Anterior cingulate cortex (tissue), 58 donors: ENCODE measurements at places on chromosomes 12 and 14.

DNA sequence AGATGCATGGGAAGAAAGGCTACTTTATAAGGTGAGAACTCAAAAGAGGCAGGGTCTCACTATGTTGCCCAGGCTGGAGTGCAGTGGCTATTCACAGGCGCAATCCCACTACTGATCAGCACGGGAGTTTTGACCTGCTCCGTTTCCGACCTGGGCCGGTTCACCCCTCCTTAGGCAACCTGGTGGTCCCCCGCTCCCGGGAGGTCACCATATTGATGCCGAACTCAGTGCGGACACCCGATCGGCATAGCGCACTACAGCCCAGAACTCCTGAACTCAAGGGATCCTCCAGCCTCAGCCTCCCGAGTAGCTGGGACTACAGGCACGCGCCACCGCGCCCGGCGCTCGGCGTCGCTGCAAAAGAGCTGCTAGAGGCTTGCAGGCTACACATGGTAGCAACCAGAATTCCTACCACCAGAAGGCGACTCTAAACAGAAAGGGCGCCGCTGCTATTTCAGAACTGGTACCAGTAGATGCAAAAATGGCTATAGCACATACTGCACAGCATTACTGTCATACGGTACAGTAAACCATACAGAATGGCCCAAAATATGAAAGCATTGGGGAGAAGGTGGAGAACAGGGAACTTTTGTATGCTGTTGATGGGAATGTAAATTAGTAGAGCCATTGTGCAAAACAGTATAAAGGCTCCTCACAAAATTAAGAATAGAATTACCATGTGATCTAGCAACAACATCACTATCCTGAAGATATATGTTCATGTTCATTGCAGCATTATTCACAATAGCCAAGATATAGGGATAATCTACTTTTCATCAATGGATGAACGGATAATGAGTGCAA, 1.2 kb upstream of the NEMF start:
- peak; percentile 38 for DNase-seq

DNA sequence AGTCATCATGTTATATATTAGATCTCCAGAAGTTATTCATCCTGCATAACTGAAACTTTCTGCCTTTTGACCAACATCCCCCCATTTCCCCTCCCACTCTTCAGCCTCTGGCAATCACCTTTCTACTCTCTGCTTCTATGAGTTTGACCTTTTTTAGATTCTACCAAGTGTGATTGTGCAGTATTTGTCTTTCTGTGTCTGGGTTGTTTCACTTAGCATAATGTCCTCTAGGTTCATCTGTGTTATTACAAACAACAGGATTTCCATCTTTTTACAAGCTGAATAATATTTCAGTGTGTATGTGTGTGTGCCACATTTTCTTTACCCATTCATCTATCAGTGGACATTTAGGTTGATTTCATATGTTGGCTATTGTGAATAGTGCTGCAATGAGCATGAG, 11.2 kb upstream of the WSCD2 start:
- DNase-seq, result no peak

DNA sequence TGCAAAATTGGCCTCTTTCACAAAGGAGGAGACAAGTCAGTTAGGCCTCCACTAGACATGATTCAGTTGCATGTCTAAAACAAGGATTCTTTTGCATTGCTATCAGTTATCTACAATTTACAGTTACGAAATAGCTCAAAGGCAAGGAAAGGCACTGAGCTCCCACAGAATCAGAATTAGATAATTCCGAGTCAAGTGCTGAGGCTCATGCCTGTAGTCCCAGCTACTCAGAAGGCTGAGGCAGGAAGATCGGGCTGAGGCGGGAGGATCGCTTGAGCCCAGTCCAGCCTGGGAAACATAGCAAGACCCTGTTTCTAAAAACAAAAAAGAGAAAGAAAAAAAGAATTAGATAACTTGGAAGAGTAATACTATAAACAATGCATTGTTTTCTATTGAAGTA, 12.3 kb upstream of the RTRAF start:
- no peak for DNase-seq

DNA sequence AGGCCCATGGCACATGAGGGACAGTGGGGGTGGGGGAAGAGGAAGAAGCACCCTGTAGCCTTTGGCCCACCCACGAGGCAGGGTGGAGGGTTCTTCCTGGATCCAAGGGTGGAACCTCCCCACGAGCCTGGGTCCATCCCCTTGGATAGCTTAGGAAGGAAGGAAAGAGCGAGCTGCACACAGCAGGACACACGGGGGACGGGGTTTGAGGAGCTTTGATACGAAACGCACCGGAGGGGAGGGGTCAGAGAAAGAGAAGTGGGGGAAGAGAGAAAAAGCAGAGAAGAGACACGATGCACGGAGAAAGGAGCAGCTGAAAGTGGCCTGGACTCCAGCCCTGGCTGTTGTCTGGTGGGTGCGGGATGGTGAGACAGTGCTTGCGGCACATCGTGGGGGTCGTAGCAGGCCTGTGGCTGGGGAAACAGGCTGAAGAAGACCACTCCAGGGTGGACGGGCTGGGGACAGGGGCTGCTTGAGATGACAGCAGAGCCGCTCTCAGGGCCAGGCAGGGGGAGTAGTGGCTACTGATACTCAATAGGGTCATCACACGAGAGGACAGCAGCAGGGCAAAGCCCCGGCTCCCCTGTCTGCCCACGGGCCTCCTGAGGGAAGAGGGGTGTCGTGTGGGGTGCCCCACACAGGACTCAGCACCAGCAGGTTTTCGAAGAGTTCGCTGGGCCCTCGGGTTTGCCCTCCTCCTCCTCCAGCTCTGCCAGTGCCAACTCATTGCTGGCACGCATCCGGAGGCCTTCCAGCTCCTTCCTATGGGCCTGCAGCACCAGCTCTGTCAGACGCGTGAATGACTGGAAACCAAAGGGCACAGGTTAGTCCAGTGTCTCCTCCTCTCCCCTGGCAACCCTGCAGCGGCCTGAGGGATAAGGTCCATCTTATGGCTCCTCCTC, 5.4 kb upstream of the GPX2 start:
- no peak for DNase-seq

- no peak for DNase-seq
These were observed 24.9 kb downstream of the DEGS2 start for GRCh38 chr14:100134586-100134985.

GRCh38 chr14:86196471-86196870, 666.5 kb downstream of the FLRT2 start:
- no peak for DNase-seq

DNA sequence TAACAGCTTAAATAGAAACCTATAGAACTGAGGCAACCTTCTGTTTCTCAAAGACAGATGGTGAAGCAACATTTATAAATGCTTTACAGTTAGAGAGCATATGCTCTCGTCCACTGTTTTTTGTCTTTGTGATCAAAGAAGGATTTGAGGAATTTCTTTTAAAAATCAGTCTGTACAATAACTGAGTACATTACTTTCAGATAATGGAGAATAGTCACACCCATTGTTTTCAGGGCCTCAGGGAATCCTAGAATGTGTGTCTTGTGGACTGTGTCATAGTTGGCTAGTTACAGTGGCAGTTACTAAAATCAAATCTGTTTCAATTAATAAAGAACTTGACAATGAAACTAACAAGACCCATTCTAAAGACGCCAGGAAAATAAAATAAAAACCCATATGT, 107.9 kb downstream of the PRKCH start:
- DNase-seq, result no peak

DNA sequence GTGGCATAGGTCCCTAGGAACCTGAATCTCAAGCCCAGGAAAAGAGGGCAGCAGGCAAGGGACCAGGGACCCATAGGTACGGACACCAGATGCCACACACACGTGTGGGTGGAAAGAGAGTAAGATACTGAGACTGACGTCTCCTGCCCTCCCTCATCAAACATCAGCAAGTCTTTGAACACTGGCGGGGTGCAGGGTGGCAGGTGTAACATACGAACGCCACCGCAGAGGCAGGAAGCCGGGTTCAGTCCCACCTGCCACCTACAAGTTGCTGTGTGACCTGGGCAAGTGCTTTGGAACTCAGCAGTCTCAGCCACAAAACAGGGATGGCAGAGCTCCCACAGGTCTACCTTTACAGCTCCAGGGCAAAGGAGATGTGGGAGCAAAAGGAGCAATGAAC, 11.1 kb downstream of the ACTN1 start:
- no peak for DNase-seq

DNA sequence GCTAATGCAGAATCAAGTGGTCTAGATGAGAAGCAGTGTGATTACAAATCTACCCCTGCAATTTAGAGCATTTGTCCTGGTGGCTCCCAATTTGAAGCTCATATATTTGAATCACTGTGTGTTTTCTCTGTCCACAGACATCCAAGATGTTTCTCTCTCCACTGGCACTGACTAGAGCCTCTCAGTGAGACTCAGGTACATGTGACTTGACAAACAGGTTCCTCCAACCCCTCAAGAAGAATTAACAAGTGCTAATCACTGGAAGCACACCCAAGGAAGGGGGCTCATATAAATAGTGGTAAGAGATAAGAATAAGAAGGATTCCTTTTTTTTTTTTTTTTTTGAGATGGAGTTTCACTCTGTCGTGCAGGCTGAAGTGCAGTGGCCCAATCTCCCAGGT, 20.5 kb downstream of the OR10G2 start:
- DNase-seq, result no peak

GRCh38 chr14:54567224-54567638, 303 bp downstream of the SAMD4A start:
- no peak for DNase-seq

DNA sequence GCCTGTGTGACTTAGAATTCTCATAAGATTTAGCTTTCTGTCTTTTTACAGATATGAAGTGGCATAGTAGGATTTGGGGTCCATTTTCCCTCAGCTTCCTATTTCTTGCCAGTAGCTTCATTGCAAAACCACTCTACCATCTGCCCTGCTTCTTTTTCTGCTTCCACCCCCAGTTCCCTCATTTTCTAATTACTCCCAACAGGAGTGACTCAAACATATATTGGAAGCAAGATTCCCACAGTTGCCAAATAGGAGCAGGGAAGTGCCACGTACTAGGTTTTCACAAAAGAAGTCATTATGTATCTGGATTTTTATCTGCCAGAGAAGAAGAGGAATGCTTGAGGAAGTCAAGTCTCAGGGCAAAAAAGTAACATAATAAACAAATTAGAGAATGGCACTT, 64.1 kb downstream of the ANO4 start:
- DNase-seq, result peak; percentile 27

GRCh38 chr14:35883677-35884293, 57.6 kb downstream of the BRMS1L start:
- DNase-seq, result peak; percentile 3

DNA sequence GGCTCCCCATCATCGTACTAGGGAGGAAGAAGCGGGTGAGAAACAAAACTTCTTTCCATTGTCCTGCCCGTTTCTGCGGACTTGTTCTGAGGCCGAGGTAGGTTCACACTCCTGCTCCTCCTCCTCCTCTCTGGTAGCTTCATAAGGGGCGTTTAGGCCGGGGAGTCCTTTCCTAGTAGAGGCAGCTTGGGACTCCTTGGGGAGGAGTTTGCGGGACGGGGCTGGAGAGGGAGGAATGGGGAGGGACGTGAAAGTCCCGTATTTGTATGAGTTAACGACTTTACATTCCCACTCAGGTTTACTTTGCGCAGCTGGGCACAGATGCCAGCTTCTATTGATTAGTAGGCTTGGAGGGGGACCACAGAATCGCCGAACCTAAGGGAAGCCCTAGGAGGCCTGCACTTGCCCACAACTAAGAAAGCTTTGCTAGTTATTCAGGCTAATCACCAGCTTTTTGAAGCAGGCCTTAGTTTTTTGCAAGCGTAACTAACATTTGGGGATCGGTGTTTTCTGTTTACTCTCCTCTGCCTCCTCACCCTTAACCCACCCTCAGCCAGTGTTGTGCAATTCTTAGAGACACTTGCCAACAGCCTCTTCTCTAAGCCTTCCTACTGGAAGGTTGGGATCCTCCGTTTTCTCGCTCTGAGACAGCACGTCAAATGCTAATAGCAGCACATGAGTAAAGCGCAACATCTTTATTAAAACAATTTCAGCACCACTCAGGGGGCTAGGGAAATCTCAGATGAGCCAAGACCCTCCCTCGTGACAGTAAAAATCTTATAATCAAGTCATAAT, 499 bp downstream of the RNASE4 start:
- no peak for DNase-seq

- no peak for DNase-seq
These were observed 3.5 kb downstream of the CLEC9A start for GRCh38 chr12:10033783-10034545.

- no peak for DNase-seq
These were observed 1087.0 kb downstream of the BCL11B start for GRCh38 chr14:98185036-98185435.

DNA sequence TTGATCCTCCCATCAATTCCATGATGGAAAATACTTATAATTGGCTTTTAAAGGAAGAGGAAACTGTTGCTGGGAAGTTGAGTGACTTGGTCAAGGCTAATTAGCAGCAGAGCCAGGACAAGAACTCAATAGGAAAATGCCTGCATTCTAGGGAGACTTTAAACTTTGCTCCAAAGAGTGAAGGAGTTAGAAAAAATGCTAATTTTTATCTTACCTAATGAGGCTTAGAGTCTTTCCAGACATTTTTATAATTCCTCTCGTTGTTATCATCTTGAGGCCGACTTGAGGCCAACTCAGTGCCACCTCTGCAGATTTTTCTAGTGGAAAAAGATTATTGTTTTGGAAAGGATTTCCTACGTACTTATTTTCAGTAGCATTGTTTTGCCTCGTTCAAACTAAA, 344.6 kb downstream of the ETNK1 start:
- no peak for DNase-seq

DNA sequence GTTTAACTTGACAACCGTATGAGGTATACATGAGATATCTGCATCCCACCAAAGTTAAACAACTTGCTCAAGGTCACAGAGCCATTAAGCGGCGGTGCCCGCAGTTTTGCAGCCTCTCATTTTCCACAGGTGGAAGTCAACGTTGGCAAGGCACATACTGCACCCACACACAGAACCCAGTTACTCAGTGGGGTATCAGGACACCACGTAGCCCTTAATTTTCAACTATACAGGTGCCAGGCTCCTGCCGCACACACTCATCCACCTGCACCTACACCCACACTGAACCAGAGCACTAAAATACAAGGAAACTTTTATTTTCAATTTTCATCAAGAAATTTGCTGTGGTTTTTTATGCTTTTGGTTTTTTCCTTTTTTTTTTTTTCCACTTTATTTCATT, 1.7 kb upstream of the NOP2 start:
- no peak for DNase-seq
